ENCODE measurements at places on chromosomes 5 and 9.

DNA sequence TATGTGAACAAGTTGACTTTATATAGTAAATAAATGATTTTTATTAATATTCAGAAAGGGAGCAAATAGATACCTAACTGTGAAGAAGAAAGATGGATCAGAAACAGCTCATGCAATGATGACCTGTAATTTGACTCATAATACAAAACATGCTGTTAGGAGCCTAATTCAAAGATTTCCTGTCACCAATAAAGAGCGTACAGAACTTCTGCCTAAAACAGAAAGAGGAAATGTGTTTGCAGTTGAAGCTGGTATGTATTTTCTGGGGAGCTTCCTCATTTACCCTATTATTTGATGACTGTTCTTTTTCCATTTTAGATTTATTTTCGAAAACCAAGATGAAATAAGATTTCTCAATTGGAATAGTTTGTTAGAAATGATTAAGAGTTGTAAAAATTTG is 11.4 kb downstream of the YTHDC2 start:
- peak; percentile 11 for DNase-seq

- DNase-seq: no peak
Observed at GRCh38 chr9:95182854-95183563, 134.5 kb downstream of the FANCC start.

GRCh38 chr5:16450163-16450562 is 15.4 kb downstream of the ZNF622 start:
- DNase-seq: no peak

GRCh38 chr5:38608874-38609273 is 52.4 kb upstream of the LIFR start:
- no peak for DNase-seq

- DNase-seq: no peak
Observed at GRCh38 chr9:76424491-76424890, 30.3 kb upstream of the RFK start.

DNA sequence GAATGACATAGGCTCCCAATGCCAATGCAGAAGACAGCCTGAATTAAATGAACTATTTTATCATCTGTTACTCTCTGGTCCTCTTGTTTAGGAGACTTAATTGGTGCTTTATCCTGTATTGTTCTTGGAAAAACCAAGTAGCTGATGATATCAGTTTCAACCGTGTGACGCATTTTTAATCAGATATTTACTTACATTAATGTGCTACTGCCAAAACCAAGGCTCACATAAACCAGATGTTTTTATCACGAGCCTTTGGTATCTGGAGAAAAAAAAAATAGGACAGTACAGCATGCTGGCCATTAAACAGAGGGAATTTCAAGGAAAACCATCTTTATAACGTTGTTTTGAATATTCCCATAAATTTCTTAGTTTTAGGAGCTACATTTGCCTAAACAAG is 90.1 kb downstream of the ICE1 start:
- no peak for DNase-seq

GRCh38 chr5:86765778-86766502 is 148.2 kb downstream of the COX7C start:
- DNase-seq: no peak

DNA sequence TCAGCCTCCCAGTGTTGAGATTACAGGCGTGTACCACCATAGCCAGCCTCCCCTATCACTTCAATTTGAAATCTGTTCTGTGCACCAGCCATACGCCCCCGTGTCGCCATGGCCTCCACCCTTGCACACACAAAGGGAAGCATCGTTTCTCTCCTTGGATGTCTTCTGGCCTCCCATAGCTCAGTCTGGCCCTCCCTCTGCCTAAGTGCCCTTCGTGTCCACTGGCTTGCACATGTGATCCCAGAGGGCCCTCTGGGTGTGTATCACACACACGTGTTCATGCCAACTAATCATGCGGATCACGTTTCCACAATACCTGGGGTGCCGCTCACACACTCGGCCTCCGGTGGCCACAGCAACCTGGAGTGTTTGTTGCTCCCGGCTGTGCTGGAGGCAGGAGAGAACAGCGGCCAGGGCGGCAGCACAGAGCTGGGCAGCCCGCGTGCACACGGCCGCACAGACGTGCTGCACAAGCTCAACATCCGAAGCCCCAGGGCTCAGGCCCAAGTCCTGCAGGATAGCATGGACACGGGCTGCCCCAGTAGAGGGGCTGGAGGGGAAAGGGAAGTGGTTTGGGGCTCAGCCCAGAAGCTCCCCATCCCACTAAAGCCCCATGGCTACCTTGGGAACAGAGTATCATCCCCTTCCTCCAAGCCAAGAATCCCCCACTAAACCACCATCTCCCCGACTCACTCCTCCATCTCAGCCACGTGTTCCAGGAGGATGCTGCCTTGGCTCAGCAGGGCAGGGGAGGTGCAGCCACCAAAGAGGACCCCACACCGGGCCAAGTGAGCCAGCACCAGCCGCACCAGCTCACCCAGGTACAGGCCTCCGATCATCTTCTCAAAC is 10.9 kb downstream of the HK3 start:
- no peak for DNase-seq

- no peak for DNase-seq
Observed at GRCh38 chr9:131843989-131844744, 104.3 kb upstream of the RAPGEF1 start.

DNA sequence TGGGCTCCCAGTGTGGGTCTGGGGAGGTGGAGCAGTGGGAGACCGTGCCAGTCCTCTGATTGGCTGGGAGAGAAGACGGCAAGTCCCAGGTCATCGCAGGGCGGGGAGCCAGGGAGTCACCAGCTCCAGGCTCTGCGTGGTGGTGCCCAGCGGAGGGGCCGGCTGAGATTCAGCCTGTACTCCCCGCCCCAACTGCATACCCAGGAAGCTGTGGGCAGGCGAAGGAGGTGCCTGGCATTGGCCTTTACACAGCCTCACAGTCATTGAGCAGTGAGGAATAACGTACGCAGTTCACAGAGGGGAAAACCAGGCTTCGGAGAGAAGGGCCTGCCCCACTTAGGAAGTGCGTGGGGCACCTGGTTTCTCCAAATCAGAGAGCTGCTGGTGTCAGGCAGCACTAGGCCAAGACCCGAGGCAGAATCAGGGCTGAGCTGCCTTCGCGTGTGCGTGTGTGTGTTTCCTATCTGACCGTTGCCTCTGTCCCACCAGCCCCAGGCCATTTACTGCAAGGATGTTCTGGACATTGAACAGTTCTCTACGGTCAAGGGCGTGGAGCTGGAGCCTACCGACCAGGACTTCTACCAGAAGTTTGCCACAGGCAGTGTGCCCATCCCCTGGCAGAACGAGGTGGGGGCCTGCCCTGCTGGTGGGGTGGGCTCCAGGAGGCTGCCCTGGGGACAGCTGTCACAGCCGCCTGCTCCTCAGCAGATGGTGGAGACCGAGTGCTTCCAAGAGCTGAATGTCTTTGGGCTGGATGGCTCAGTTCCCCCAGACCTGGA is 6.2 kb upstream of the PRR7 start:
- DNase-seq: no peak

DNA sequence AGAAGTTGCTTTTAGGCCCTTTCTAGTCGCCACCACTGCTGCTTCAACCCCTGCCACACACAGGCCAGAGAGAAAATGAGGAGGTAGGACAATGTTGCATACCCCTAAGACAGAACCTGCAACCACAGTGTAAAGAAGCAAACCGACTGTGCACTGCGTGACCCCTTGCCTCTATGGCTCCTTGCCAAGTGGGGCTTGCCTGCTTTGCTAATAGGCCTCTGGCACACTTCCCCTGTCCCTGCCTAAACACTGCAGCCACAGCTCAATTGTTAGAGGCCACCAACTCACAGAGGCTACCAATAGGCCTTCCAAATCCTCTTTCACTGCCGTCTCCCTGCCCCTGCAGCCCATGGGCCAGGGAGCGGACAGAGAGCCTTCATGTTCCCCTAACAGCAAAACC is 280.1 kb downstream of the CDH10 start:
- DNase-seq: peak; percentile 17

DNA sequence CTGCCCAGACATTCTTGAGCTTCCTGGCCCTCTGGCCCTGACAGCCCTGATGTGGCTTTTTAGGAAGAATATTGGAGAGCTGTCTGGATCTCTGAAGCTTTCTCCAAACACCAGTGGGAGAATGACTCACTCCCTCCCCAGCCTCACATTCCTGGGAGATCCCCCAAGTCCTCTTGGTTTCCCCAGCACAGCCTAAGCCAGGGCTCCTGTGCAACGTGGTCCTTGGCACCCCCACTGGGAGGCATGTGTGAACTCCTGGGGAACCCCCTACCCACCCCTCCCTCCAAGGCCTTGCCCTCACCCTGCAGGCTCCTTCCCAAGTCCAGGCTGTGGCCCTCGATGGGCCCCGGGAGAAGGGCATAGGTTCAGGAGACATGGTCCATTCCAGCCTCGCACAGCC is 12.7 kb downstream of the GLIPR2 start:
- DNase-seq: no peak

Measured in Ammon's horn (tissue), 1 donor.